ENCODE measurements at places on chromosomes 6 and 20.

- DNase-seq = no peak
Measured at GRCh38 chr6:147805155-147805554, 296.7 kb downstream of the SAMD5 start.

- no peak for DNase-seq
Measured at GRCh38 chr6:127288705-127289104, 22.0 kb downstream of the RNF146 start.

GRCh38 chr20:38144974-38145728 is 19.9 kb downstream of the TGM2 start:
- no peak for DNase-seq

- no peak for DNase-seq
Measured at GRCh38 chr6:9494864-9495263, 920.0 kb downstream of the TFAP2A start.

DNA sequence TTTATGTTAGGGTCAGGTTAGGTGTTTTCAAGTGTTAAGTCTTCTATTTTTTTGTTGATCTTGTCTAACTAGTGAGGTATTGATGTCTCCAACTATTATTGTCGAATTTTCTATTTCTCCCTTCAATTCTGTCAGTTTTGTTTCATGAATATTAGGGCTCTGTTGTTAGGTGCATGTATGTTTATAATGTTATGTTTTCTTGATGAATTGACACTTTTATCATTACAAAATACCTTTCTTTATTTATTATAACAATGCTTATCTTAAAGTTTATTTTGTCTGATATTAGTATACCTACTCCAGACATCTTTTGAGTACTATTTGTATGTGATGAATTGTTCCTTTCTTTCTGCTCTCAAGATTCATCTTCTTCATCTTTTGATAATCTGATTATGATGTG is 12.9 kb upstream of the TRIM38 start:
- no peak for DNase-seq

- DNase-seq = no peak
Measured at GRCh38 chr6:135701426-135701825, 150.1 kb upstream of the PDE7B start.

GRCh38 chr6:3888153-3888957 is 39.2 kb downstream of the FAM50B start:
- DNase-seq = no peak

DNA sequence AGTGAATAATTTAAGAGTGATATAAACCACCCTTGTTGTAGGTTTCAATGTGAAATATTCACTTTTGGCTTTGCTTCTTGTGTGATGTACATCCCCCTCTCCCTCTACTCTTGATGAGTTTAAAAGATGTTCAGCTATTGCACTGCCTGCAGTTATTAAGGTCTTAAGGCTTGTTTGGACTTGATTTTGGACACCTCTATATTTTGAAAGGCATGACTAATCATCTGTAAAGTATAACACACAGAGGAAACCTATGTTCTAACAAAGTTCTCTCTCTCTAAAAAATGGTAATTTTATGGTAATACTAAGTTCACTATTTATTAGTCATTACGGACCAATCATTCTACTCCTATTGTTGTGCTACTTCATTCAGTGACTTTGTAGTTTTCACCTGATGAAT is 1719.9 kb downstream of the GRIK2 start:
- DNase-seq = no peak

DNA sequence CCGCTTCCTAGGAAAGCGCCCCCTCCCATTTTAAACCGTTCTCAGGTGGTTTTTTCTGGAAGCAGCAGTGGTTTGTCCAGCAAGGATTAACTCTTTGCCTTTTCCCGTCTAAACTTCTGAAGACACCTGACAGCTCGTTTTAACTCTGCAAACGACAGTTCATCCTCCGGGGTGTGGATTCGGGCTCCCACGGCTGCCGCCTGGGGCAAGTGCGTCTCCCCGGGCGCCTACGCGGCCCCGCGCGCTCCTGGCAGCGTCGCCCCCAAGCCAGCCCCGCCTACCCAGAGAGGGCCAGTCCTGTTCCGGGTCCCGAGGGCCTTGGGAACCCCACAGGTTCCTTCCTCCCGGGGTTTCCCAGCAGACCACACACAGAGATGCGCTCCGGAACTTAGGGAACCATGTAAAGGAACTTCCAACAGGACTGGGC is 54.4 kb downstream of the PRR18 start:
- DNase-seq = peak; percentile 26

Data from kidney (tissue), 22 donors.